Testis (tissue), 5 donors: ENCODE measurements at places on chromosomes 5 and 9.

GRCh38 chr5:59716029-59716428 is 177.5 kb downstream of the PDE4D start:
- DNase-seq, result no peak

DNA sequence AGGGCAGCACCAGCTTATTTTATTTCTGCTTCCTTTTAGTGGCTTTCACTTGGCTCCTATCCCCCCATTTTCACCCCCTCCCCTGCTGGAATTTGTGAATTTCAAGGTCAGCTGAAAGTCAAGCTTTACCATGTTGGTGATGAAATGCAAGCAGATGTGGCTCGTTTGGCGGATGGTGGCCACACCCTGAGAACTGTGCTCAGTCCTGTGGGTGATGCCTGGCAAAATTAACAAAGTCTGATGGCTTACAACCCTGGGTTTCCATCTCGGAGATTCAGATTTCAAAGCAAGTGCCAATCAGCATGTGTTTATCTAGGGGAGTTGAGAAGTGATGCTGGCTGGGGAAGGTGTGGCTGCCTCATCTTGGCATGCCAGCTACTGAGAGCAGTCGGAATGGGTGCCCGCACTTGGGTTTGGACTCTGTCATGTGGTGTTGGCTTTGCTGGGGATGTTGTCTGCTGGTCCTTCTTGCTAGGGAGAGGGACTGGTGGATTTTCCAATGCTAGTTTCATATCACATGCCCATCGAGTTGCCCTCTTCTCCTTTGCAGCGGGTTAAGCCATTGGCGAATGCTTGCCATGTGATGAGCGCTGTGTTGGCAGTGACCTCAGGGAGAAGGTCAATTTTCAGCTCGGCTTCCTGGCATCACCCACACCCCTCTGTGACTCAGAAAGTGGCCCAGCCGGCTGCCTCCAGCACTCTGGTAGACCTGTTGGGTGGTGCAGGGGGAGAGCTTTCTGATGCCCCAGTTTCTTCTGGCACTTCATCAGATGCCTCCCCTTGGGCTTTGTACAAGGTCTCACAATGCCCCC is 77.0 kb upstream of the PITX1 start:
- no peak for DNase-seq

GRCh38 chr5:172503925-172504700 is 49.8 kb upstream of the SH3PXD2B start:
- peak; percentile 73 for DNase-seq

DNA sequence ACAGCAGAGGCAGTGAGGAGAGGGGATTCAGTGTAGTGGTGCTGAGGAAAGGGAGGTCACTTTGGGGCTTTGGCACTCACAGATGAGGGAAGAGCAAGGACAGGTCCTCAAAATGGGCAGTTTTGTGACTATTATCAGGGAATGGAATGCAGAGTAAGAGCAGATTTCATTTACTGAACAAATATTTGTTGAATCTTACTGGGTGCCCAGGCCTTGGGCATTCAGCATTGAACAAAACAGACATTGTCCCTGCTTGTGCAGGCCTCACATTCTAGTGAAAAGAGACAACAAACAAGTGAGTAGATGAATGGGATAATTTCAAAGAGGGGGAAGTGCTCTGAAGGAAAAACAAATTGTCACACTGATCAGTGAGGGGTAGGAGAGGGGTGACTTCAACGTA is 404.1 kb downstream of the DMRT2 start:
- DNase-seq, result no peak

DNA sequence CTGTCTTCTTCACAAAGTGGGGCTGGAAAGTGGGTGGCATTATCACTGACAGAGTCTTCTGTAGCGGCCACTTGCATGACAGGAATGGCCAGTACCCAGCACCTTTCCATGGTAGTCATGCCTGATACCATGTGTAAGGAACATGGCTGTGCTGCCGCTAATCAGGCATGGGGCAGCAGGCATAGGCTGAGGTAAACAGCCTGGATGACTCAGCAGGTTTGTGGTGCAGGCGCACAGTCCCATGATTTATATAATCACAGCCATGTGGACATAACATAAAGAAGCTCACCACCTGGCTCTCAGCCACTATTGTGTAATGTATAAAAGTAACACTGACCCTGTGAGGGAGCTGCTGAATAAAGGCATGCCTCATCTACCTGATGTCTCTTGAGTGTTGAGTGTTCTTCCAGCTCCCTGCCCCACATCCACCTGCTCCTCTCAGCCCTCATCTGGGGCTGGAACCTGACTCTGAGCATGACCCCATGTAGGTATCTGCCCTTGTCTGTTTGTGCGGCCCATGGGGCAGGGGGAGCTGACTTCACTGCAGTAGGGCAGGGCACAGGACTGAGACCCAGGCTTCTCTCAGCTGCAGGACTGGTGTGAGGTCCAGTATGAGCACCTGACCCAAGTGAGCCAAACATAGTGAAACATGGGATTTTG is 13.2 kb upstream of the ICE1 start:
- peak; percentile 20 for DNase-seq

DNA sequence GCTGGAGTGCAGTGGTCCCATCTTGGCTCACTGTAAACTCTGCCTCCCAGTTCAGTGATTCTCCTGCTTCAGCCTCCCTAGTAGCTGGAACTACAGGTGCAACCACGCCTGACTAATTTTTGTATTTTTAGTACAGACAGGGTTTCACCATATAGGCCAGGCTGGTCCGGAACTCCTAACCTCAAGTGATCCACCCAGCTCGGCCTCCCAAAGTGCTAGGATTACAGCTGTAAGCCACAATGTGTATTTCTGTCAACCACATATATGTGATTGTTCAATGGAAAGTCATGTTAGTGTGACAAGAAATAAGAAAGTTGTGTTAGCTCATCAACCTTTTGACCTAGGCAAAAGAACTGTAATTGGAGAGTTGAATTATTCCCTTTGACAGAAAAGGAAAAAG is 677.1 kb upstream of the CHD1 start:
- no peak for DNase-seq

GRCh38 chr5:150670275-150670947 is 9.4 kb downstream of the MYOZ3 start:
- DNase-seq, result no peak

DNA sequence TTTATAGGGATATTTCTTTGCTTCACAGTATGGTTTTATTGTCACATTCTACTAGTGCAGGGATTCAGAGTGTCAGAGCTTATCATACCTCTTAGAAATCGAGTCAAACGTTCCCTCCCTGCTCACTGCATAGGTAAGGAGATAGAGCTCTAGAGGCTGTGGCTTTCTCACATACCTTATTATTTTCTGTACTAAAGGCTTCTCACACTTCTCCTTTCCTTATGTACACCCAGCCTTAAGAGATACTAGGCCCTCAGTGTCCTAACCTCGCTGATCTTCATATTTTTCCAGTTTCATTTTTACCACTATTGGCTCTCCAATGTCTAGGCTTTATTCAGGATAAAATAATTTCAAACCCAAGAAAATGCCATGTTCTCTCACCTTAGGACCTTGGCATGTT is 297.3 kb upstream of the RIOK2 start:
- no peak for DNase-seq

DNA sequence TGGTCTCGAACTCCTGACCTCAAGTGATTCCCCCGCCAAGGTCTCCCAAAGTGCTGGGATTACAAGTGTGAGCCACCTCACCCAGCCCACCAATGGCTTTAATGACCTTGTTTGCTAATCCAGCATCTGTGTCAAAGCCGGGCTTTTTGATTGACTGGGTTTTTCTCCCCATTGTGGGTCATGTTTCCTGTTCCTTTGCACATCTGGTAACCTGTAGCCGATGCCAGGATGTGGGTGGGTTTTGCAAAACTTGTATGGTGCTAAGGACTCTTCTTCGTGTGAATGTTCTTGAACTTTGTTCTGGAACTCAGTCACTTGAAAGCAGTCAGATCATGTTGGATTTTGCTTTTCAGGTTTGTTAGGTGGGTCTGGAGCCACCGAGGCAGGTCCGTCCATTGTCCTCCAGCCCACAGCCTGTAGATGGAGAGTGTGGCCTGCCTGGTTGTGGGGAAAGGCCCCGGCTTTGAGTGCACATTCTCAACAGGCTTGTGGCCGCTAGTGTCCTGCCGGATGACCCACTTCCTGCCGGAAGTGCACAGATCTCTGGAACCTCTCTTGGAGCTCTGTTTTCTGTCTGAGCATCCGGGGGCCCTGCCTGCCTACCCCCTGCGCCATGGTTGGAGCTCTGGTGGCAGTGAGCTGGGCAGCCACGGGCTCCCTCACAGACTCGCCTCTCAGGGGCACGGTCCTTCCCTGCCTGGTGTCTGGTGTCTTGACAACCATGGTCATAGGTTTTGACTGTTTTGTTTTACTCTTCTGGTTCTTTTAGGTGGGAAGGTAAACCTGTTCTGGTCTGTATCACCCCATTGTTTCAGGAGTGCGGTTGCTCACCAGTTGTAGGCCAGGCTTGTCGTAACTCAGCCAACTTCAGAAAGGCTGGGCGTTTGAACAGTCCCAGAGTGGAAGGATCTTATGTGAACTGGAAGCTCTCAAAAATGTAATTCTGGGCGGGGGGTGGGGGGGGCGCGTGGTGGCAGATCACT is 69.6 kb upstream of the CACNA1B start:
- DNase-seq, result no peak

- no peak for DNase-seq
These were observed 226.5 kb downstream of the ASTN2 start for GRCh38 chr9:117188394-117188793.

DNA sequence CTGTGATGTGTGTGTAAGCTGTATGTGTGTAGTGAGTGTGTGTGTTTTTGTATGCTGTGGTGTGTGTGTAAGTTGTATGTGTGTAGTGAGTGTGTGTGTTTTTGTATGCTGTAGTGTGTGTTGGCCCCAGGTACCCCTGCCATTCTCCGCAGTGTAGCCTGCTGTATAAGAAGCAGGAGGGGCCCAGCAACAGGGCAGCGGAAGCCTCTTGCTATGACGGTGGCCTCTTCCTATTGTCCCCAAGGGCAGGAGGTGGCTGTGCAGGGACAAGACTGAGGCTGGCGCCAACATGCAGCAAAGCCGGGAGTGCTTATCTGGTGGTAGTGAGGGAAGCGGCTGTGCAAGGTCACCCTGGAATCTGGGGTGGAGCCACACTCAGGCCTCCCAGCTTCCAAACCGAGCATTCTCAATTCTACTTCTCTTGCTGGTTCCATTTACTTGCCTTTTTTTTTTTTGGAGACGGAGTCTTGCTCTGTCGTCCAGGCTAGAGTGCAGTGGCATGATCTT is 5.1 kb downstream of the SPAAR start:
- DNase-seq, result peak; percentile 93

GRCh38 chr5:119322948-119323537 is 32.8 kb upstream of the TNFAIP8 start:
- DNase-seq, result no peak

DNA sequence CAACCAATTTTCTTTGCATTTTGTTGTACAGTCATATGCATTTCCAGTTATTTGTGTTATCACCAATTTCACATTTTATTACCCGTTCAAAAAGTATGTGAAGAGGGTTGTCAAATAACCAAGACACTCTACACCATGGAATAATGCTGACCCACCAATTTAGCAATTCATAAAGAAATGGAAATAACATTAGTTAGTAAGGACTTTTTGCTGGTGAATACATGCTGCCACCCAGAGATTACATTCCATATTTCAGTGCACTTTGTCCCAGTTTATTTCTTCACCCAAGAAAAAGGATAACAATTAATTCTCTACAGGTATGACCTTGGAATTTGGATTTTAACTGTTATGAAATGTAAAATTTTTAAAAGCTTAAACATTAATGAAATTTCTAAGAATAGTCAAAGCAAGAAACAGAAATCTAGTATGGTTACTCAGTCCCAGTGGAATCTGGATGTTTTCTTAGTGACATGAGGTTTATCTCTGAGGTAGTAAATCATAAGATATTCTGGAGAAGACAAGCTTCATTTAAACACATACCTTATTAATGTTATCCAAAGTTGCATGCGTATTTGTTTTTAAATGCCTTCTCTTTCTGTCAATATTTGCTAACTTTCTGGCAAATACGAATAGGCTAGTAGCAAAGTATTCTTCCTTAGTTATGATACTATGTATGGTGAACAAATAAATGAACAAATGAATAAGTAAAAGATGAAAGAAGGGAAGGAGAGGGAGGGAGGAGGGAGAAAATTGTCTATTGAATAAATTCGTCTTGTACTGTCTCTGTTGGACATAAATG is 100.6 kb downstream of the CETN3 start:
- no peak for DNase-seq
